ENCODE measurements at places on chromosomes 12 and 14. TPM values are rescaled to one million over a fixed set of nuclear protein-coding genes. Genes with fewer than 3 reads are reported as not detected.

Gene TAS2R9
- polyA plus RNA-seq = not detected

Gene RERGL
- 1.2 TPM for polyA plus RNA-seq

Gene COX8C
- polyA plus RNA-seq = not detected

Gene ABCC9
- 12.2 TPM for polyA plus RNA-seq

Gene RPGRIP1
- 0.38 TPM for polyA plus RNA-seq

DNA sequence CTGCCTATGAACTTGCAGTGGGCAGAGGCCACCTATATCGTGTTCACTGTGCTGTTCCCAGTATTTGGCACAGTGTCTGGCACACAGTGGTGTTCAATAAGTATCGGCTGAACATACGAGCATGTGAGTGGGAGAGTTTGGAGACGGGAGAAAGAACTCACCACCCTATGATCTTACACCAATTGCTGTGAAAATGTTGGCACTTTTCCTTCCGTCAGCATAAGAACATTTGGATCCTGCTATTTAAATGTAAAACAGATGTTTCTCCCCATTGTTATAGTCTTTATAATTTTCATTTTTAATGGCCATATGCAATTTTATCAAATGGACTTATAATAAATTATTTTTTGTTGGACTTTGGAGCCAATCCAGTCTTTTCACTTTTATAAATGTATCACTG, 144.4 kb downstream of the EFCAB11 start:
- no peaks in the 10 kb centered on the region for H3K36me3 ChIP-seq
- DNase-seq = no peak
- no peaks in the 10 kb centered on the region for H3K4me1 ChIP-seq
- no peak overlapping the region for H3K27ac ChIP-seq
- no peak overlapping the region for H3K4me3 ChIP-seq

- no peaks in the 10 kb centered on the region for H3K36me3 ChIP-seq
- H3K4me1 ChIP-seq = no peaks in the 10 kb centered on the region
- H3K27ac ChIP-seq = no peak overlapping the region
- H3K27me3 ChIP-seq = no peaks in the 10 kb centered on the region
- H3K4me3 ChIP-seq = no peak overlapping the region
Observed at GRCh38 chr12:64097366-64098105, 124.6 kb downstream of the KICS2 start.

- H3K27me3 ChIP-seq = no peaks in the 10 kb centered on the region
- H3K27ac ChIP-seq = no peak overlapping the region
- DNase-seq = no peak
- H3K4me3 ChIP-seq = no peak overlapping the region
Observed at GRCh38 chr12:132529156-132529839, 39.3 kb downstream of the FBRSL1 start.

- no peak for DNase-seq
- no peaks in the 10 kb centered on the region for H3K27me3 ChIP-seq
- H3K27ac ChIP-seq = no peak overlapping the region
Observed at GRCh38 chr14:44640416-44640815, 133.3 kb upstream of the FSCB start.

DNA sequence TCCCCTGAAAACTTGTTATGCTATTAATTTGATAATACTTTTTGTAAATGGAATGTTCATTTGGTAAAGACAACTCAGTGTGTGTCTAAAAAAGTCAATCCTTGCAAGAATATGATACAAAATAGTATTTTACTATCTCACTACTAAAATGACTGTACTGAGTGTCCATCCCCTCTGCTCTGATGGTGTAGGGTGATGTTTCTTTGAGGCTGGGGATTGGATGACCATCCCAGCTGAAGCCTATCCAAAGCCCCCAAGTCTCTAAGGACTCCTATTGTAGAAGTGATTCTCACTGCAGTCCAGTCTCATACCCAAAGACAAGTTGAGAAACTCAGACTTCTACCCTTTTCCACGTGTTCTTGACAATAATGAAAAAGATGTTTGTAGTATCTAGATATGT, 1128.4 kb downstream of the BCL11B start:
- H3K27ac ChIP-seq = no peak overlapping the region
- no peaks in the 10 kb centered on the region for H3K36me3 ChIP-seq

- H3K27me3 ChIP-seq = no peaks in the 10 kb centered on the region
- no peak overlapping the region for H3K27ac ChIP-seq
- DNase-seq = no peak
- H3K4me3 ChIP-seq = no peak overlapping the region
Observed at GRCh38 chr12:108342985-108343384, 3.9 kb upstream of the CMKLR1 start.

DNA sequence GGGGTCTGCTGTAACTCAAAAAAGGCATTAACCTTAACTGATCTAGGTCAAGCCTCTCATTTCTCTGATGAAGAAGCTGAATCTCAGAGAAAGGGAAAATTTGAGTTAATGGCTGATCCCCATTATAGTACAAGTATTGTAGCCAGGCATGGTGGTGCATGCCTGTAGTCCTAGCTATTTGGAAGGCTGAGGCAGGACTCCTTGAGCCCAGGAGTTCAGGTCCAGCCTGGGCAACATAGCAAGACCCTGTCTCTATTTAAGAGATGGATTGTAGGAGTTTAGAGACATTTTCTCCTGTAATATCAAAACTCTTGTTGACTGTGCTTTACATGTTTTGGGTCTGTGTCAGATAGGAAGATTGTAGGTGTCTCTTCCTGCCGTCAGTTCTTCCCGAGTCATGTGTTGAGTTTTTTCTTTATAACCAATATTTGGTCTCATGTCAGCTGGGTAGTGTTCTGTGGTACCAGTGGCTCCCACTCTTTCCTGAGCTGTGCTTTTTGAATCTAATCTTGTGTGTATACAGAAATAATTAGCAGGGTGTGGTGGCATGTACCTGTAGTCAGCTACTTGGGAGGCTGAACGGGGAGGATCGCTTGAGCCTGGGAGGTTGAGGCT, 8.6 kb downstream of the COPZ1 start:
- H3K27ac ChIP-seq = no peak overlapping the region
- DNase-seq = no peak
- H3K4me3 ChIP-seq = no peak overlapping the region
- H3K4me1 ChIP-seq = peaks cover 24% of the 10 kb centered on the region
- H3K27me3 ChIP-seq = no peaks in the 10 kb centered on the region

DNA sequence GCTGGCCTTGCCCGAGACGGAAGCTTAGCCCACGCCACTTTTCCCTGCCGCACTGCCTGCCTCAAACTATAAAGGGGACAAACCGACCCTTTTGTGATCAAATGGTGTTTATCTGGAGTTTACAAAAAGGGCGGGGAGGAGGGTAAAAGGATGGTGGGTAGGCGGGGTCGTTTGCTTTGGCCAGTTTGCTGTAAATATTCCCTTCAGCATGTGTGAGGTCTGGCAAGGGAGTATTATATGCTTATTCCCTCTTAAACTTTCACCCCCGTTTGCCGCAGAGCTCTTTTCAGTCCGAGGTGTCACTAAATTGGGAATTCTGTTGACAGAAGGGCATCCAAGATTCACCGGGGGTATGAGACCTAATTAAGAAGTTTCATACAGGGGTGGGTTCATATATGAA, 3.8 kb upstream of the TBX3 start:
- no peaks in the 10 kb centered on the region for H3K36me3 ChIP-seq
- peaks cover 2% of the 10 kb centered on the region for H3K4me1 ChIP-seq
- H3K27me3 ChIP-seq = no peaks in the 10 kb centered on the region

- H3K27me3 ChIP-seq = no peaks in the 10 kb centered on the region
- no peak overlapping the region for H3K4me3 ChIP-seq
- H3K36me3 ChIP-seq = no peaks in the 10 kb centered on the region
- DNase-seq = no peak
- H3K4me1 ChIP-seq = no peaks in the 10 kb centered on the region
- no peak overlapping the region for H3K27ac ChIP-seq
Observed at GRCh38 chr14:49679271-49679670, 8.7 kb downstream of the POLE2 start.

Data from liver (tissue), 10 donors.